ENCODE measurements at places on chromosomes 3 and 15.

- no peak for DNase-seq
Observed at GRCh38 chr15:92870010-92870591, 30.0 kb upstream of the CHD2 start.

- peak; percentile 54 for DNase-seq
Observed at GRCh38 chr3:45462522-45463265, 74.3 kb downstream of the LARS2 start.

- DNase-seq: peak; percentile 40
Observed at GRCh38 chr3:28924744-28925360, 356.0 kb upstream of the RBMS3 start.

DNA sequence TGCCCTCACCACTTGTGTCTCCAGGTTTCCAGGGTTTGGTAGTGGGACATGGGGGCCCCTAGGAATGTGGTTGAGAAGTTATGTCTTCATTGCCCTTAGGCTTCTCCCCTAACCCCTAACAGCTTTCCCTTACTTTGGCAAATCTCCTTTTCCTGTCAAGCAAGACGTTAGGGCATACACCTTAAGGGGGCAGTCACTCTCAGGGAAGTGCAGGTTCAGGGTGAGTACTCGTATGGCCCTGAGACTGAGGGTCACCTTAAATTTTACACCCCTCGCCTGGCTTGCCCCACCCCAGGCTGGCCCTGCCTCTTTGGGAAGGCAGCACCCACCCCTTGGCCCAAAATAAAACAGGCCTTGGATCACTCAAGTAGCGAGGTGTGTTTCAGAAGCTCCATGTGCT lies 33.5 kb downstream of the POLR2M start:
- no peak for DNase-seq

DNA sequence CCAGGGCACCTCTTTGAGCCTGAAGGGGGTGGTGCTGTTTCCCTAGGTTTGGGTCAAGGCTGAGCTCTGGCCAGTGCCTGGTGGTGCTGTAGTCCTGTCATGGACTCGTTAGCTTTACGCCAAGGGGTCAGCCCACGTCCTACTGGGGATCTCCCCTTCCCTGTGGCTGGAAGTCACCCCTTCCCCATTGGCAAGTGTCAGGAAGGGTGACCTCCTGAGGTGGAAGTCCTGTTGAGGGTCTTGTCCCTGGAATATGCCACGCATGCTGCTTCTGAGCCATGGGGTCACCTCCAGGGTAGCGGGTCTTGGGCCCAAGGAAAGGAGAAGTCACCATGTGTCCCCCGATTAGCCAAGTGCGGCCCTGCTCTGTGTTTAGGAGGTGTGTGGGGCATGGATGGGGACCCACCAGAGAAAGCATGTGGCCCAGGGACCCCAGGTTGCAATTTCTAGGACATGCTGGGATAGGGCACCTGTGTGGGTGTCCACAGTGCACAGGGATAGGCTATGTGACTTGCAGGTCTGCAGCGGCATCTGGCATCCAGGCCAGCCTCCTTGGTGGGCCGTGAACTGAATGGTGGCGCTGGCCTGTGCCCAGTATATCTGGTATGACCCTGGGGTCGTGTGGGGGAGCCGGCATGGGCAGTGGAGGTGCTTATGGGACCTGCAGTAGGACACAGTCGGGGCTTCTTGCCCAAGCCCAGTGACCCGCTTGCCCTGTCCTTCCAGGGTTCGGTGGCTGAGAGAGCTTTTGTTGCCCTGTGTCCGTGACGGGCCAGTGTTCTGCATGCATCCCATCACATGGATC lies 226.7 kb downstream of the SNRPN start:
- no peak for DNase-seq

GRCh38 chr15:44606740-44607139 lies 56.7 kb downstream of the SPG11 start:
- no peak for DNase-seq

- no peak for DNase-seq
Observed at GRCh38 chr3:76638006-76638405, 401.9 kb upstream of the ROBO2 start.

DNA sequence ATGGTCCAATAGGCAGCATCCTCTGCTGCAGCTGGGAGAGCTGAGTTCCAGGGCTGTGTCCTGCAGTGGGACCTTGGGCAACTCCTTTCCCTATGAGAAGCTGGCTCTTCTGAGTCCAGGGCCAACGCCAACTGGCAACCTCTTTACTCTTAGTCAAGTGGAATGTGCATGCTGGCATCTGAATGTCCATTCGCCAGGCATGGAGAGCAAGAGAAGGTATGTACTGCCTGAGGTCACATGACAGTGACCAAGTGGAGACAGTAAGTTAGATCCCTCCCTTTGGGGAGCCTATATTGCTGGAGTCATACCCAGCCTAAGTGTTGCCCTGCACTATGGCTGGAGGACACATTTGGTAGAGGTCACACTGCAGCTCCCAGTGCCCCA lies 12.1 kb downstream of the HEMK1 start:
- no peak for DNase-seq

DNA sequence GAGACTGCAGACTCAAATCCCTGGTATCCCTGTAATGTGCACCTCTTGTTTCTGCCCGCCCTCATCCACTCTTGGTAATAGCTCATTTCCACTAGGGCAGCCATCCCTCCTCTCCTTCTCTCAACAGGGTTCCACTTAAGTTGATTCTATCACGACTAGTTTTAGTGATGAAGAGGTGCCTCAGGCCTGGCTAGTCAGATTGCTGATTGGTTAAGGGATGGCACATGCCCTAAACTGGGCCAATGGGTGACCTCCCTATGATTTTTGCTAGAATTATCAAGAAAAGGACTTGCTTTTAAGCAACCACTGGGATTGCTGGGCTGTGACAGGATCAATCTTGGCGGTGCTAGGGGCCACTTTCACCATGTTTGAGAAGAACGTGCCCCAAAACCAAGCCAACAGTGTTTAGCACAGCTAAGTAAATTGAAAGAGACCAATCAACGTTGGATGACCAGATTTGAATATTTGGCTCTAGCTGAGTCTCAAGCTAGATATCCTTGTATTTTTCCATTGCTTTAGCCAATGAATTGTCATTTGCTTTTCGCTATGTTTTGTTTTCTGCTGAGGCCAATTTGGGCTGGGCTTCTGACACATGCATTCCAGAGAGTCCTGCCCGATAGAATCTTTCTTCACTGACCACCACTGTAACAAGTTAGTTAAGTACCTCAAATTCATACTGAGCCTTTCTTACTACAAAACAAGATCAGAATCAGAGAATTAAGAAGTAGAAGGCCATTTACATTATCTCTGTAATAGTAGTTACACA lies 131.0 kb downstream of the PDZRN3 start:
- no peak for DNase-seq

GRCh38 chr15:90711842-90712241 lies 5.3 kb upstream of the BLM start:
- DNase-seq: no peak

DNA sequence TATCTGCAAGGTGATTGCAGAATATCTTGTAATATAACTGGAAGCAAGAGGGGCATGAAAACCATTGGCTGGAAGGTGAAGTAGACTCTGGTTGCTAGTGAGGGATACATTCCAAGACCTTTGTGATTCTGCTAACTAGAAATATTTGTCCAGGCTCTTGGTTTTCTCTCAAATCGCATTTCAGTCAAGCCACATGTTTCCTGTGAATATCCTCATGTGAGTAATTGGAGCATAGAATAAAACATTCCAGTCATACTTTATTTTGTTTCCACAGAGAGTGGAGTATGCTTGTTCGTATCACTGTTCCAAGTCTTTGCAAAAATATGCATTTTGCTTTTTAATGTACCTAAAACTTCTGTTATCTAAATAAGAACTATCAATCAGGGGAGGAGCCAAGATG lies 850.0 kb downstream of the EPHA3 start:
- no peak for DNase-seq

GRCh38 chr15:57922776-57923175 lies 142.7 kb downstream of the ALDH1A2 start:
- no peak for DNase-seq

DNA sequence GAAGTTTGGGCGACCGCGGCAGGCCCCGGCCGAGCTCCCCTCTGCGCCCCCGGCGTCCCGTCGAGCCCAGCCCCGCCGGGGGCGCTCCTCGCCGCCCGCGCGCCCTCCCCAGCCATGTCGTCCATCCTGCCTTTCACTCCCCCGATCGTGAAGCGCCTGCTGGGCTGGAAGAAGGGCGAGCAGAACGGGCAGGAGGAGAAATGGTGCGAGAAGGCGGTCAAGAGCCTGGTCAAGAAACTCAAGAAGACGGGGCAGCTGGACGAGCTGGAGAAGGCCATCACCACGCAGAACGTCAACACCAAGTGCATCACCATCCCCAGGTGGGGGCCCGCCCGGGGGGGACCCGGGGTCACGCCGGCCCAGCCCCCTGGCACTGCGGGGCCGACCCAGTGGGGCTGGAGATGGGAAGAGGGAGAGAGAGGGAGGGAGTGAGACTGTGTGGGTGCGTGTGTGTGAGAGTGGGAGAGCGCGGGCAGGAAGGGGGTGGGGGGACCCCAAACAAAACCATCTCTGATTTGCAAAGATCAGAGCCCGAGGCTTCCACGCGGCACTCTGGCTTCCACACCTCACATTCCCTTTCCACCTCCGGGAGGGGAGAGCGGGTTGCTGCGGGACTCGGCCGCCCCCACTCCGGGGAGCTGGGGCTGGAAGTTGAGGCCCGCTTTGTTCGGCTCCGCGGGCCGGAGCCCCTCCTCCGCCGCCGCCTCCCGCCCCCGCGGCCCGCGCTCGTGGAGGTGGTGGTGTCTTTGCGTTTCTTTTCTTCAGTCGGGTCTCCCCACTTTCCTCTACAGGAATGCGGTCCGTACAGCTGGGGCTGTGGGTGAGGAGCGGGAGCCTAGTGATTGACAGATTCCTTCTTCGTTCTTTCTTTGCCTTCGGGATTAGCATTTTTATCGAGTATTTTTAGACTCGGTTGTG lies 898 bp downstream of the SMAD3 start:
- DNase-seq: no peak

DNA sequence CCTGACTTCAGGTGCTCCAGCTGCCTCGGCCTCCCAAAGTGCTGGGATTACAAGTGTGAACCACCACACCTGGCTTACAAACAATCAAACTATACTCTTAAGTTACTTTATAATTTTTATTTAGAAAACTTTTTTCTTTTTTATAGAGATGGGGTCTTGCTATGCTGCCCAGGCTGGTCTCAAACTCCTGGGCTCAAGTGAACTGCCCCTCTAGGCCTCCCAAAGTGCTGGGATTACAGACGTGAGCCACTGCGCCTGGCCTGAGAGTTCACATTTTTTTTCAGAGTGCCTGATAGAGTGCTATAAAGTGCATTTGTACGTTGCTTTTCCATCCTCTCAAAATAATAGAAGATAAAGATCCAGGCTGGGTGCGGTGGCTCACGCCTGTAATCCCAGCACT lies 102.0 kb upstream of the TBL1XR1 start:
- no peak for DNase-seq

GRCh38 chr3:82467051-82467450 lies 705.6 kb upstream of the GBE1 start:
- DNase-seq: no peak

DNA sequence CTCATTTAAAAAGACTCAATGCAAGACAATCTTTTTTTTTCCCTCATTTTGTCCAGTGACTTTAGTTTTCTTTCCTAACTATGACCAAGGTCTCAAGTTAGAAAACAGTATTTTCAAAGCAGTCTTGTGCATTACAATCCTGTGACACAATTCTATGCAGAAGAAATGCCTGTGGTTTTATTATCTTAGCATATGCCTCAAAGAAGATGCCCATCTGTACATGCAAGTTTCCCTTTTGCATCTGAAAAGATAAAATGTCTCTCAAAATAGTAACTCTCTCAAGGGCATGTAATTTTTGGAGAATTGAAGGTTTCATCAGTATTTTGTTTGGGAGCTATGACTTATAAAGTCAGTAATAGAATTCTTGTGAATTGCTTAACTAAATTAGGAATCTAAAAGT lies 292.0 kb upstream of the SUCLG2 start:
- no peak for DNase-seq

GRCh38 chr3:71135373-71136088 lies 448.0 kb downstream of the FOXP1 start:
- no peak for DNase-seq

DNA sequence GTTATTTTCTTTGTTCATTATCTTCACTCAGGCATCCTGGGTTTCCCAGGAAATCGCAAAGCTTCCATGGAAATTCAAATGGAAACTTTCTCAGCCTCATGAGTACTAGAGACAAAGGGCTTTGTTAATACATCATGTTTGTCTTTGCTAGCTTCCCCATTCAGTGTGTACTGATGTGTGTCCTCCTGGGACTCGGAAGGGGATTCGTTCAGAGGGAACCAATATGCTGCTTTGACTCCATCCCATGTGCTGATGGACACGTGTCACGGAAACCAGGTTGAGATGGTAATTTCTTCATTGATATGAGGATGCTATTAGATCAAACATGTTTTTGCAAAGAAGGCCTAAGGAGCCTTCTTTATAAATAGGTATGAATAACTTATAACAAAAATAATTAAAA lies 87.0 kb upstream of the KCNAB1 start:
- DNase-seq: no peak

DNA sequence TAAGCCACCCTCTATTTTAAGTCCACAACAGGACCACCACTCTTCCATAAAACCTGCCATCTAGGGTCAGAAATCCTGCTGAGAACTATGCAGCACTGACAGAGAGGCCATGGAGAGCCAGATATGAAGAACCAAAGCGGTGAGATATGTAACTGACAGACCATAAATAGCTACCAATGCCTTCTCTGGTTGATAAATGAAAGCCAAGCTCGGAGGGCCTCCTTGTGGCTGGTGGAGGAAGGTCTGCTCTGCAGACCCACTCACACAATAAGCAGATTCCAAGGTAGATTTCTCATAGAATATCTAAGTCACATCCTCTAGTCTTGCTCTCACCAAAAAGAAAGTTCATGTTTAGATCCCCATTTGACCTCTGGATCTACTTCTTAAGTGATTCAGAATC lies 38.9 kb downstream of the RYK start:
- no peak for DNase-seq
